ENCODE measurements at places on chromosomes 7 and 10. TPM values are rescaled to one million over a fixed set of nuclear protein-coding genes. Genes with fewer than 3 reads are reported as not detected.

DNA sequence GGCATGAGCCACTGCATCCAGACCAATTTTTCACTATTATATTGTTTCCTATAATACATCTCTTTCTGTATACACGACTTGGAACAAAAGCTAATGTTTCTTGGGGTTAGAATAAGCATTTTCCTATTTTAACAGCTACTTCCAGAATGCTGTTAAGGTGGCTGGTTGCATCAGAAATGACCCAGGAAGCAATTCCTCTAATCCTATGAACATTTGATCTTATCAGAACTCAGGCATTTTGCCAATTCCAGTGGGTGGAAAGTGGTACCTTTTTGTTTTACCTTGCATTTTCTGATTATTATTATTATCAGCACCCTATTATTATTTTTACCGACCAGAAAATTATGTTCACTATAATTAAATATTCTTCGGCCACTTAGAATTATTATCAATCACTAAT lies 73.3 kb downstream of the NDUFB2 start:
- DNase-seq, result no peak

GRCh38 chr10:3418041-3418754 lies 245.6 kb upstream of the PITRM1 start:
- peak; percentile 60 for DNase-seq

GRCh38 chr7:90655566-90655965 lies 59.4 kb downstream of the CDK14 start:
- DNase-seq, result peak; percentile 77

- DNase-seq, result no peak
These were observed 156.0 kb downstream of the VTI1A start for GRCh38 chr10:112603062-112603461.

DNA sequence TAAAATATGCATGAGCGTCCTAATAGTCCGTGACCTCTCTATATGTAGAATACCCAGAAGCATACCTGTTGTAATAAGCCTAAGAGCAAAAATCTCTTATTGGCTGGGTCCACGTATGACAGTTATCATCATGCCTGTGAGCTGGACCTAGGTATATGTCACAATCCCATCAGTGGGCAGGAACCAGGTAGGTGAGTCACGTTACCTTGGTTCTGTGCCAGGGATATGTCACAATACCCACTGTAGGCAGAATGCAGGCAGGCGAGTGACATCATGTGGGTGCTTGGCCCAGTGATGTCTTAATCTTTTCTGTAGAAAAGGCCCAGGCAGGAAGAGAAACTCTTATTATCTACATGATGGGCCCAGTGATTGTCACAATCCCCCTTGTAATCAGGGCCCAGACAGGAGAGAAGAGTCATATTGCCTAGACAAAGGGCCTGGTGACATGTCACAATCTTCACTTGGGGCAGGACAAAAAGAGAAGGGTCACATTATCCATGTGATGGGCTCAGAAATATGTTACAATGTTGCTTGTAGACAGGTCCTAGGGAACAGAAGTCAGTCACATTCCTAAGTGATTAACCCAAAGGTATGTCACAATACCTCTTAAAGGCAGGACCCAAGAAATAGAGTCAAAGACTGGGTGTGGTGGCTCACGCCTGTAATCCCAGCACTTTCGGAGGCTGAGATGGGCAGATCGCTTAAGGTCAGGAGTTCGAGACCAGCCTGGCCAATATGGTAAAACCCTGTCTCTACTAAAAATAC lies 12.9 kb upstream of the ZNF736 start:
- no peak for DNase-seq

KIAA1217 gene
- total RNA-seq, result 4.7 TPM

DNA sequence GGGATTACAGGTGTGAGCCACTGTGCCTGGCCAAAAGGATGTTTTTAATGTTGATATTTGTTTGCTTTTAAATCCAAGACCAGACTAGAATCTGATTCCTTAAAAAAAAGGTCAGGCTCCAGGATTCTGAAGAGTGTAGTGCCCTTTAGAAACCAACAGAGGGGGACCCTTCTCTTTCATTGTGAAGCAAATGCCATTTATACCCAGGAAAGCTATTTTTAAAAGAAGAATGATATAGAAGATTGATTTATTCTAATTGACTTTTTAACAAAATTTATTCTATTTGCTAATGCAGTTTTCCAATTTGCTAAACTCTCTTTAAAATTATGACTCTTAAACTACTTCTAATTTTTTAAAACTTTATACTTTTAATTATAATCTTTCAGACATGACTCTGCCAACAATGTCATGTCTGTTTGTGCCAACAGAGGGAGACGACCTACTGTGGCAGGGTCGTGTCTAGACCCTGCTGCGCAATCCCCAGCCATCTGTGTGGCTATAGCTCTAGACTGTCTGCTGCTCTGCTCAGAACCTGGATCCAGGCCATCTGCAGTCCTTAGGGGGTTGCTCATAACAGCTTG lies 201.0 kb upstream of the IMMP2L start:
- DNase-seq, result peak; percentile 59

DNA sequence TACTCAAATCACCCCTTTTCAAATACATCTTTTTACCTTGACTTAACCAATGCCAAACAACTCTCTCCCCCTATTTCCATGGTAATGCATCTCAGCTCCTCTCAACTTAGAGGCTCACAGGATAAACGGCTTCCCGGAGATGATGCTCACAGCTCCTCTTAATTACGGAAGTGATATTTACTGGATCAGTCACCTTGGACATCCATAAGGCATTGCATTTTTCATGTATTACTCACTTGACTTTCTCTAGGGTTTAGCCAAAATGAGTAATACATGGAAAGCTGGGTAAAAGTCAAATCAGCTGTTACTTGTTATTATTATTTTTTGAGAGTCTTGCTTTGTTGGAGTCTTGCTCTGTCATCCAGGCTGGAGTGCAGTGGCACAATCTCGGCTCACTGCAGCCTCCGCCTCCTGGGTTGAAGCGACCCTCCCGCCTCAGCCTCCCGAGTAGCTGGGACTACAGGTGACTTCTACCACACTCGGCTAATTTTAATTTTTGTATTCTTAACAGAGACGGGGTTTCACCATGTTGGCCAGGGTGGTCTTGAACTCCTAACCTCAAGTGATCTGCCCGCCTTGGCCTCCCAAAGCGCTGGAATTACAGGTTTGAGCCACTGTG lies 73.3 kb upstream of the RHEB start:
- peak; percentile 97 for DNase-seq

DNA sequence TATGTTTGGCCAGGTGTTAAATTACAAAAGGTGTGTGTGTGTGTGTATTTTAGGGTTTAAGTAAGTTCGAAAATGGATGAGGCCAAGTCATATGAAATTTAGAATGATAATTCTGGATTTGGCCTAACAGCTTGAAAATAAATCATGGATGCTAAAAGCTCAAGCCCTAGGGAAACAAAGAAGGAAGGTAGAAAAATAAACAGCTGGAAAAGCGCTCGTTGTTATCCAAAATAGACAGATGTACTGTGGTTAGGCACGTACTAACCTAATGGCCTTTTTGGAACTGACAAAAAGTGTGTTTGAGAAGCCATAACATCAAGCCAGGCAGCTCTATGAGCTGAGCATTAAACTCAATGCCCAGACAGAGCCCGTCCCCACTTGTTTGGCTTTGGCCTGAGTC lies 17.5 kb upstream of the PALS2 start:
- no peak for DNase-seq

GRCh38 chr10:31129271-31129670 lies 97.6 kb upstream of the ZNF438 start:
- DNase-seq, result peak; percentile 68

GRCh38 chr10:124180947-124181549 lies 87.7 kb upstream of the CHST15 start:
- peak; percentile 42 for DNase-seq

VSIR gene
- total RNA-seq, result 14.4 TPM

DNA sequence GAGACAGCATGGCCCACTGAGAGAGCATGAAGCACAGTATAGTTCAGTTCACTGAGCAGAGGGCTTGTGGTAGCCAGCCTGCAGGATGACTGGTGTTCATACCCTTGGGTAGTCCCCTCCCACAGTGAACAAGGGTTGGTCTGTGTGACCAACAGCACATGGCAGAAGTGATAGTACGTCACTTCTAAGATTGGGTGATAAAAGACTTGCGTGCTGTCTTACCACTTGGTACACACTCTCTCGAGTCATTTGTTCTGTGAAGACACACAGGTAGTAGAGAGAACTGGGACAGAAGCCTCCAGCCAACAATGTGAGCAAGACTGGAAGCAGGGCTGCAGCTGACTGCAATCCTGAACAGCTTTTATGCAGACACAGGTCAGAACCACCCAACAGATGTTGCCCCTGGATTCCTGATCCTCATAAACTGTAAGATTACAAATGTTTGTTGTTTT lies 14.6 kb downstream of the EPC1 start:
- DNase-seq, result no peak

DNA sequence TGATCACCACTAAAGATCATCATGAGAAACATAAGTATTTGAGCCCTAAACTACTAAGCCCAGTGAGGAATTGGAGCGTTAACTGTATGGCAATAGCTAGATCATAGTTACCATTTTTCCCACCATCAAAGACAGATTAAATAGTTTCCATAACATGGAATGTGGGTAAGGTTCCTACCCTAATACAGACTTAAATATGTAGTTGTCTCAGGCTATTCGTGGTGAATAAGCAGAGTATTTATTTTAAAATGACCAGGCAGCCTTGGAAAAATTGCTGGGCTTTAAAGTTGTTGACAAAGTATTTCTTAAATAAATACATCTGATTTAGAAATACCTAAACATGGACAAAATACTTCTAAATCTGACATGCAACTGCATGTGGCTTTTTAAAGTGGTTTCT lies 106.8 kb downstream of the NT5C2 start:
- no peak for DNase-seq

BTAF1 gene
- 23.9 TPM for total RNA-seq

DNA sequence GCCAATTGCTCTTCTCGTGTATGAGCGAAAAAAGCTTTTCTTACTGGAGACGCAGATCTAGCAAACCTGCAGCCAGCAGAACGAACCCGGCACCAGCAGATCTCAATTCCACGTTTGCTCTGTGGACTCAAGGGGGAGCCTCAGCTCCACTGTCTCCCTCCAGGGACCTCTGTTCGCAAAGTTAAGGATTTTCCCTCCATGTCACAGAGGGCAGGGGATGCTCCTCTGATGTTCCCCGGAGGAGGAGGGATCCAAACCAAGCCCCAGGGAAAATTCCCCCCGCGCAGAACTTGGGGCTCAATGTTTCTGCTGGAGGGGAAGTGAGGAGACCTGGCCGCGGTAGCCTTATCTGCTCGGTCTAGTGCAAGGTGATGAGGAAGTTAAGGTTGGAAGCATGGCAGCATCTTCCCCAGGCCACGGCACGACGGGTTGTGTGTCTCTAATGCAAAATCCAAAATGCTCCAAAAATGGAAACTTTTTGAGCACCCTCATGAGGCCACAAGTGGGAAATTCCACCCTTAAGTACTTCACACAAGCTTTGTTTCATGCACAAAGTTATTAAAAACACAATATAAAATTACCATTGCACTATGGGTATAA lies 9.0 kb downstream of the IQCE start:
- DNase-seq, result no peak

DNA sequence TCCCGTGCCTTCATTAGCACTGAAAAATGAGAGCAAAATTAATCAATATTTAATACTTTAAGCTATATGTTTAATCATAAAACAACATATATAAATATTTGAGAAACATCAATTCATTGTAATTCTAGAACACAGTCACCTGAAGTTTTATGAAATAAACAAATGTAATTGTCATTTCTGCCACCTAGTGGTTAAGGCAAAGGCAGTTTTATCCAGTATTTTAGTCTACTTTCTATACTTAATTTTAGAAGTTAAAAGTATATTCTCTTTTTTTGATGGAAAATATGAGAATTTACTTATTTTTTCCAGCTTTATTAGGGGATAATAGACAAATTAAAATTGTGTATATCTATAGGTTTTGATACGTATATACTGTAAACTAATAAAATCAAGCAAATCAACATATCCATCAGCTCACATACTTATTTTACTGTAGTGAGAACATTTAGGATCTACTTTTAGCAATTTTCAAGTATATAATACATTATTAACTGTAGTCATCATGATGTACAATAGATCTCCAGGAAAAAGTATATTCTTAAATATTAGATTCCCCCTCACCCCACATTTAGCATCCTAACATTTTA lies 16.9 kb downstream of the PCGF6 start:
- peak; percentile 36 for DNase-seq

FAM237B gene
- total RNA-seq, result not detected

- no peak for DNase-seq
These were observed 194.3 kb downstream of the SORCS3 start for GRCh38 chr10:104835422-104835821.

DNA sequence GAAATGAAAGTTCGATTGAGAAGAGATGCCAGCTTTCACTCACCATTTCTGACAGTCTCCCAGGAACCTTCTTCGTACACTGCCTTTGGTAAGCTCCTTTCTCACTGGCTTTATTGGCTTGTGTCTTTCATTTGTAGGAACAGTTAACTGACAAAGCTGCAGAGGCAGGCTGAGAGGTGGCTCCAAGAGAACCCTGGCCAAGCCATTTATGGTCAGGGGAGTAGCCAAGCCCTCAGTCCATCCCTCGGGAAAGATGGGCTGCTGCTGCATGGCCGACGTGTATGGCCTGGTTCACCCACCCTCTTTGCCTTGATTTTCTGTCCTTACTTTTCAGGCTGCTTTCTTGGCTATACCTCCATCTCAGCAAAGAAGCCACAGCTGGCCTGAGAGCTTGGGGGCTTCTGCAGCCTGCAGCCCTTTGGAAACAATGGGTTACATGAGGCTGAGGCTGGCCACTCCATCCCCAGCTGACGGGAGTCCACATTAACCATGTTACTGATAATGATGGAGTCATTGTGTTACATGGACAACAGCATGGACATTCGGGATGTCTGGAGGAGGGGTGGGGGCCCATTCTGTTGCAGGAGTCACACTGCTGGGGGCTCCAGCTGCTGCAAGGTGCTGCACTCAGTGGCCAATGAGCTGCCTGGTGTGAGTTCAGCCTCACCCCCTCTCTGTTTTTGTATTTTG lies at the start of gene OPALIN:
TSS of gene OPALIN (minus strand) at position 152 of the 690 bp plus-strand sequence. CDS start at position 46, 106 bp downstream.
- DNase-seq, result no peak

CFAP70 gene
- total RNA-seq, result 0.36 TPM

- no peak for DNase-seq
These were observed 88.2 kb upstream of the MKX start for GRCh38 chr10:27833792-27834191.

MRC1 gene
- not detected for total RNA-seq

DNA sequence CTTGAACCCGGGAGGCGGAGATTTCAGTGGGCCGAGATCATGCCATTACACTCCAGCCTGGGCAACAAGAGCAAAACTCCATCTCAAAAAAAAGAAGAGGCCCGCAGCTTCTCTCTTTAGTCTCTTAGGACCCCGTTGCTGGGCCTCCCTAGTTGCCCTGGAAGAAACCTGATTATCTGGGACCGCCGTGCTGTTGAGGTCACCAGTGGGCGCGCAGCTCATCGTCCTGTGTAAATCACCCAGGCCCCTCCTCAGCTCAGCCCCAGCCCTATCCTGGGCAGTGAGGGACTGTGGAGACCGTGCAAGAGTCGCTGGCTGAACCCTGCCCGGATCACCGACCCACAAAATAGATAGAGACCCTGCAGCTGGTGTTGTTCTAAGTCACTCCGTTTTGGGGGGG lies 85.0 kb downstream of the UNCX start:
- DNase-seq, result no peak

GRCh38 chr10:47374611-47375536 lies 9.2 kb downstream of the ZNF488 start:
- DNase-seq, result no peak

PRSS1 gene
- not detected for total RNA-seq
